ENCODE measurements at places on chromosomes 3 and 15. TPM values are rescaled to one million over a fixed set of nuclear protein-coding genes. Genes with fewer than 3 reads are reported as not detected.

SCAMP2 gene
- 60.5 TPM for polyA plus RNA-seq

DNA sequence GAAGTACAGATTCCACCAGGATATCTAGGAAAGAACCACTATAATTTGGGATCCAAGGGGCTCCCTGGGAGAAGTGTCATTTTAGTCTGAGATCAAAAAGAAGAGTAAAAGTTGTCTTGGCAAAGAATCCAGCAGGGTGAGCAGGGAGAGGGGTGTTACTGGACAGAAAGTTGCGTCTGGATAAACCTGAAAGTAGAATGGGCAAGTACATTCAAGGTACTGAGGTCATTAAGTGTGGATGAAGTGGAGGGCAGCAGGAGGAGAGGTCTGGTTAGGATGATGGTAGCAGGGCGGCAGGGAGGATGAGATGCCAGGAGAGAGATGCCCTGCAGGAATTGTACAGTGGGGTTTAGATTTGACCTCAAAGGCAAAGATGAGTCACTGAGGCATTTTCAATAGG lies 253.3 kb downstream of the KLF13 start:
- no peak for DNase-seq

DNA sequence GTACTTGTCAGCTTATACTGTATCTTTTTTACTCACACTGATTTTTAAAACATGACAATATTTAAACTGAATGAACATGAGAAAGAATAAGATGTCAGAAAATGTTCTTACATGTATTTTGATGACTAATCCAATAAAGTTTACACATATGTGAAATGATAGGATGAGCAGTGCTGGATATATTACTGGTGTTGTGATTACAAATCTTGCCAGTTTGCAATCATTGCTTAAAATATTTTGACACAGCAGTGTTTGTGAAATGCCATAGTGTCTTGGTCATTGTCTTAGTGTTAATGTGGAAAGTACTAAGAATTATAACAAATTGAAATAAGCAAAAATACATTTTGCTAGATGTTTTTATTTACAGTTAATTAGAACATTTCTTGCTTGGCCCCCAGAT lies 118.7 kb upstream of the MLF1 start:
- no peak for DNase-seq

- DNase-seq, result peak; percentile 43
These were observed 41.0 kb downstream of the ITGB5 start for GRCh38 chr3:124846189-124846588.

- DNase-seq, result no peak
These were observed 121.1 kb upstream of the ACP3 start for GRCh38 chr3:132196113-132196512.

- no peak for DNase-seq
These were observed 111.8 kb upstream of the DPH6 start for GRCh38 chr15:35657679-35658311.

Measured in ovary (tissue), 10 donors.